ENCODE measurements at places on chromosomes 6 and 20.

DNA sequence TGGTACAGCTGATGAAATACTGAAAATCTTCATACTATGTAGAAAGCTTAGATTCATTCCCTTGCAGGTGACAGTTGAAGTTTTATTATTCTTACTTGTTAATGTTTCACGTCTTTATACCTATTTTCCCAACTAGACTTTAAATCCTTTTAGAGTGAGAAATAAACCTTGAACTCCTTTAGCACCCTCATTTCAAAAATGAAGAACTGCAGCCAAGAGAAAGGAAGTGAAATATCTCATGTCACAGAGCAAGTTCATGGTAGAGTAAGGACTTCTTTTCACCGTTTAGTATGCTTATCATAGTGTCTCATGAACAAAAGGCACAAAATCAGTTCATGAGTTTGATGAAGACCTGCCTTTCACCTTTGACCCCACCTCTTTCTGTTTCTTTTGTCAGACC lies 38.5 kb downstream of the ORC3 start:
- DNase-seq: no peak

DNA sequence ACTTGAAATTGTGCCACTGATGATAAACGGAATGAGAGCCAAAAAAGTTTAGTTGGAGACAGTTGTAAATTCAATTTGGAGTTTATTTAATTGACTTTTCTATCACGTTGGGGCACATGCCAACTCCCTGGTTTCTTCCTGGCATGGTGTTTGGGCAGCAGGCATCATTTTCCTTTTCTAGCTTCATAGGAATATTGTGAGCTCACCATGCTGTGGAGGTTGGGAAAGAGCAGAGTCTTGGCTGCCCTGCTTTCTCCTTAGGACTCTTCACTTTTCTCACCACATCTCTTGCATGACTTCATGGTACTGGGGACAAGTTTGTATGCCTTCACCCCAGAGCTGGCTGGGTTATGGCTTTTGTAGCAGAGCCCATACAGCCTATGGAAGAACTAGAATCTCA lies 6.4 kb downstream of the SCAND1 start:
- DNase-seq: no peak

DNA sequence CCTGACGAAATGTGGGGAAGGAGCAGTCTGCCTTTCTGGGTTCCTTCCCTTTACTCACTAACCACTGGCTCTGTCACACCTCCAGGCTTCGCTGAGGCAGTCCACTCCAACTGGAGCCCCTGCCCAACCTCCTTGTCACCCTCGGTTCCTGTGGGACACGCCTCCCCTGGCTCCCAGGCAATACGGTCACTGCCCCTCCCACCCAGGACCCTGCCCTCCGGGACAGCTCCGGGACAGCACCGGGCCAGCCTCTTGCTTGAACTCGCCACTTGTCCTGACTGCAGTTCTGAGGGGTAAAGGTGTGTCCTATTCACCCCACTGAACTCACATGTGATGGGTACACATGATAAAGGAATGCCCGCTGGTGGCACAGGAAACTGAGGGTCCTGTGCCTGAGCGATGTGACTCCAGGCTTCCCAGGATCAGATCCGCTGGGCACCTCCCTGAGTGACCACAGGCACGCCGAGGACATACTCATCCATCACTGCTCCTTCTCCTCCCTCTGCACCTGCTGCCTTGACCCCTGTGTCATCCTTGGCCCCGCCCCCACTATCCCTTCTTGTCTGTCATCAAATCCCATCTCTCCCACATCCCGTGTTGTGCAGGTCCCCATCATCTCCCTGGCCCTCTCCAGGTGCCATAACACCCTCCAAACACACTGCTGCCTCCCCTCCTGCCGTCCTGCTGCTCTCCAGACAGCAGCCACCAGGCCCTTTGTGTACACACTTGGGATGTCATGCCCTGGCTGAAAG lies 7.9 kb downstream of the SDCBP2 start:
- DNase-seq: no peak

GRCh38 chr20:58888103-58888502 lies 35.6 kb downstream of the GNAS start:
- no peak for DNase-seq

GRCh38 chr6:146851837-146852236 lies 253.1 kb downstream of the ADGB start:
- DNase-seq: no peak

DNA sequence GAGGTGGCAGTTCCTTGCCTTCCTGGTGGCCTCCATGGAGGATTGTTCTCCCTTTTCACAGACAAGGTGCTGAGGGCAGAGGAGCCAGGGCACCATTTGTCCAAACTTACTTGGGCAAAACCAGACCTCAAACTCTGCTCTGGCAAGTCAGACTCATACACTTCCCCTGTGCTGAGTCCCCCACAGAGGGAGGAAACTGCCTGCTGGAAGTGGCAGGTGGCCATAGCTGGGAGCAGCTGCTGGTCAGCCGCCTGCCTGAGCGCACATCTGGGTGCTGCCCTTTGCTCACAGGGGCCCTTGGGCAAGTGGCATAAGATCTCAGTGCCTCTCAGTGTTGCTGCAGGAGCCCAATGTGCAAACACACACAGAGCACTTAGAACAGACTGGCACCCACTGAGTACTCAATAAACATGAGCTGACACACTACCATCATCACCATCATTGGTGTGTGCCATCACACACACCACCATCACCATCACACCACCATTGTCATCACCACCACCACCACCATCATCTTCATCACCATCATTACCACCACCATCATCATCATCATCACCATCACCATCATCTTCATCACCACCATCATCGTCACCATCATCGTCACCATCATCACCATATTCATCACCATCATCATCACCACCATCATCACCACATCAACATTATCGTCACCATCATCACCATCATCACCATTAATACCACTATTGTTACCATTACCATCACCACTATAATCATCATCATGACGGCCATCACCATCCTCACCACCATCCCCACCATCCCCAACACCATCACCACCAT lies 17.6 kb downstream of the NOL4L start:
- DNase-seq: no peak

- no peak for DNase-seq
These were observed 73.1 kb downstream of the PHACTR2 start for GRCh38 chr6:143750877-143751276.

- DNase-seq: peak; percentile 90
These were observed at the start of gene DPM1 for GRCh38 chr20:50957798-50958614. DPM1 (minus strand) TSS chr20:50958532; CDS start chr20:50958523, 9 bp downstream.

GRCh38 chr20:37543828-37544227 lies 16.2 kb upstream of the BLCAP start:
- no peak for DNase-seq

DNA sequence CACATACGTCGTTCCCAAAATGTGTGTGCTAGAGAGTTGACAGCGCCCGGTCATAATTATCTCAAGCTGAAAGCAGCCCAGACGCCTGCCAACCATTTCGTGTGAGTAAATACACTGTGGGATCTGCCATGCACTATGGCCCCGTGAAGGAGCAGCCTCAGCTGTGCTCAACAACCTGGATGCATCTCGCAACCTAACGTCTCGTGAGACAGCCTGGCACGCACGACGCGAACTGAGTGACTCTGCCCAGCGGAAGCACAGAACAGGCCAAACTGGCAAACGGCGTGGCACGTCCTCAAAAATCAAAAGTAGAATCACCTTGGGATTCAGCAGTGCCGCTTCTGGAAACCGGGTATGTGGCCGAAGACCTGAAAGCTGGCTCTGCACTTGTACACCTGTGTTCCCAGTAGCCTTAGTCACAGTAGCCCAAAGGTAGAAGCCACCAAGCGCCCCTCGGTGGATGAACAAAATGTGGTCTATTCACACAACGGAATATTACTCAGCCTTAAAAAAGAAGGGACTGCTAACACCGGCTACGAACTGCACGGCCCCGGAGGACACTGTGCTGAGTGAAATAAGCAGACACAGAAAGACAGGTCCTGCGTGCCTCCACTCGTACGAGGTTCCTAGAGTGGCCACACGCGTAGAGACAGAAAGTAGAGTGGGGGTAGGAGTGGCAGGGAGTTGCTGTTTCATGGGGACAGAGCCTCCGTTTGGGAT lies 27.2 kb upstream of the SLCO4A1 start:
- DNase-seq: no peak

GRCh38 chr20:4702562-4703280 lies 19.0 kb upstream of the PRND start:
- no peak for DNase-seq

GRCh38 chr6:158353883-158354877 lies 41.9 kb downstream of the TULP4 start:
- no peak for DNase-seq

DNA sequence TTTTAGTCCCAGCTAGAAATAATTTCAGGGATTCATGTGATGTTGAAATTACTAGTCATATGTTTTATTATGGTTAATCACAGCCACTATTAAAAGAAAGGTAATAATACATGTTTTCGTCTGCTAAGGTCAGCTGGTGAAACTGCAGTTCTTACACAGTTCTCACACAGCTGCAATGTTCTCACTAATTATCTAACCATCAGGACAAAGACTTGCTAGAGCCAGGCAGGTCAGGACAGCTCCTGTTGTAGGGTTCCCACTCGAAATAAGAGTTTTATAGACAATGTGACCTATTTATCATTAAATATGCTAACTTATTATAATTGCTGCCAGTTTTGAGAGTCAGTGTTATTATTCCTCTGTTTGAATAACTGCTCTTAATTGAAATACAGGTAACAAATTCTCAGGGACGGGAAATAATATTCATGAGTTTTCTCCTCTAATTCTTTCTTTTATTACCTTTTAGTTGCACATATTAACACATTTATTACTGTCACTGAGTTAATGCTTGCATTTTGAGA lies 97.9 kb downstream of the GJA1 start:
- DNase-seq: no peak

GRCh38 chr20:49682278-49682677 lies 31.4 kb downstream of the B4GALT5 start:
- no peak for DNase-seq

GRCh38 chr6:157981395-157982101 lies at the start of gene SYNJ2:
SYNJ2 (plus strand) TSS chr6:157981863; CDS start chr6:157981962, 99 bp downstream.
- DNase-seq: peak; percentile 87

- no peak for DNase-seq
These were observed 147.9 kb upstream of the STMND1 start for GRCh38 chr6:16953905-16954304.

GRCh38 chr6:57048577-57048976 lies 2.1 kb downstream of the KIAA1586 start:
- DNase-seq: no peak

GRCh38 chr6:137830511-137830911 lies 36.5 kb upstream of the TNFAIP3 start:
- no peak for DNase-seq

- no peak for DNase-seq
These were observed 246.0 kb upstream of the ECI2 start for GRCh38 chr6:4381381-4381780.

DNA sequence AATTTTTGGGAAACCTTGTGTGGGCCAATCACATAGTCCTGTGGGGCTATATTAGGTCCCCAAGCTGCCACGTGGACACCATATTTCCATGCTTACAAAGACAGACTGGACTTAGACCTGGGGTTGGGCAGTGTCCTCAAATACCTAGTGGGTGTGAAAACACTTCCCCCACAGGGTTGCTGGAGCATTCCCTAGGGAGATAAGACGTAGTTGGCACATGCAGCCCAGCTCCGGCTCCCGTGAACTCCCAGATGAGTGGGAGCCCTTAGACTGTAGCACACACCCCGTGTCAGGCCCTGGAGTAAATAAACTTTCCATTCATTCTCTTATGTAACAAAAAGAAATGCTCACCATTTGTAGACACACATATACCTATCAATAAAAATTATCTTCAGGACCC lies 14.2 kb downstream of the KCNG1 start:
- no peak for DNase-seq

DNA sequence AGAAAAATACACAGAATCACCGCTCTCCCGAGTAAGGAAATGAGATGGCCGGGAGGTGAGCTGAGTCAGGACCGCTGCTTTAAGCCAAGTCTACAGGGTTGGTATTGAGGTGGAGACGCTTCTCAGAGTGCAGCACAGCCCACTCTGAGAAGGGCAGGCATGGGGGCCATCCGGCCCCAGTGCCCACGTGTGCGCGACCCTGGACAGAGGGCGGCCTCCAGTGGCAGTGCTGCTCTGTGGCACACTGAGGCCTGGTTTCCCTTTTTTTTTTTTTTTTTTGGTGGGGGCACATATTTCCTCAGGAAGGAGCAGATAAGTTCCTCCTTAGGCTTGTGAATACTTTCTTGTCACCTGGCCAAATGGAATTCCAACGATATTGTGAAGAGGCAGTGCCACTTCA lies 88.8 kb downstream of the FOXC1 start:
- DNase-seq: no peak

DNA sequence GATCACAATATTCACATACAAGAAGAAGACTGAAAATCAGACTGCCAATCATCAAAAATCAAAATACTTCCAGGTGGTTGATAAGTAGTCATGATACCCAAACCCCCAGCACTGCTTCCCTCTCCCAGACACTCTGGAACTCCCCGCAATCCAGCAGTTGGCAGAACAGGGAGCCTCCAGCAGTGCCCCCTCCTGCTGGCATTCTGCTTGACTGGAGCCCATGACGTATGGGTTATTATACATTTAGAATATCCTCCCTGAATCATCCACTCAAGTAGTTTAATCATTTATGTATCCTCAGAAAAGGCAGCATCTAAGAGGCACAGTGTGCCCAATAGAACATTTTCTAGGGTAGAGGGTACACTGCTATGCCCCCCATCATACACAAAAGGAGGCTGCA lies 9.3 kb upstream of the OGFRL1 start:
- no peak for DNase-seq

DNA sequence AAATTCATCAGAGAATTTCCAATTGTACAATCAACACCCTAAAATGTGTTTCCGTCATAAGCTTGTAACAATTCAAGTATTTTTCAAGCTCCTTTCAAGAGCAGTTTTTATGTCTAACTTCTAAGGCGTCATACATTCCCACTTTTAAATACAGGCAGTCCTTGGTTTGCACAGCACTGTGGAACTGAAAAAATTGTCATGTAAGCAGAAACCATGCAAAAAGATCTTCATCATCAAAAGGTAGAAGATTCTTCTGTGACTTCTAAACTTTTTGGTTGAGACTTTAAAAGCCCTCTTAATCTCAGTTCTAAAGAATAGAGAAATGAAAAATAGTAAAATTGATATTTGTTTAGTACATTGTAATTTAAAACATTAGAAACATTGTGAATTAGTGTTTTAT lies 315.6 kb downstream of the TPBG start:
- DNase-seq: no peak

- peak; percentile 50 for DNase-seq
These were observed 25.6 kb downstream of the COL20A1 start for GRCh38 chr20:63318391-63319163.

GRCh38 chr20:4073852-4074741 lies 58.7 kb upstream of the RNF24 start:
- no peak for DNase-seq

- no peak for DNase-seq
These were observed 79.0 kb downstream of the UBR2 start for GRCh38 chr6:42642794-42643193.

GRCh38 chr20:51818479-51819008 lies 16.2 kb upstream of the SALL4 start:
- no peak for DNase-seq

- no peak for DNase-seq
These were observed 25.3 kb upstream of the ZBTB24 start for GRCh38 chr6:109508166-109508860.

GRCh38 chr6:46420921-46421638 lies 70.2 kb downstream of the RCAN2 start:
- no peak for DNase-seq

- no peak for DNase-seq
These were observed 521.6 kb upstream of the ZNF337 start for GRCh38 chr20:26218301-26218700.

GRCh38 chr6:35717449-35718374 lies 19.1 kb upstream of the ARMC12 start:
- peak; percentile 61 for DNase-seq

Measured in upper lobe of right lung (tissue), 1 donor.